ENCODE measurements at places on chromosomes 2 and 18.

DNA sequence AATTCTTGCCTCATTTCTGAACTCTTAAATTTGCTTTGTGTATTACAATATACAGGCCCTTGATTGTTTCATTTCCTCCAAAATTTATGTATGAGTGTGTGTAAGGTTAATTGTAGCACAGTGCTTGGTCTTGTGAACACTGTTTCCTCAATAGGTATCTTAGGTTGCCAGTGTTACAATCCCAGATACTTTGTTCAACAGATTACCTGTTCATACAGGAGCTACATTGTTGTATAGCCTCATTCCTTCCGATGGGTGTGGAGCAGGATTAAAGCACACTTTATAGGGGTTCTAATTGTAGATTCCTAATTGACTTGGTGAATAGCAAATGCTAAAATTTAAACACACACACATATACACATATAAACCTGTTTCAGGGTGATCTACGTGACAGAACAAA, 10.7 kb downstream of the RBBP8 start:
- no peak for DNase-seq

GRCh38 chr2:134014196-134014960, 239.5 kb upstream of the MGAT5 start:
- no peak for DNase-seq

DNA sequence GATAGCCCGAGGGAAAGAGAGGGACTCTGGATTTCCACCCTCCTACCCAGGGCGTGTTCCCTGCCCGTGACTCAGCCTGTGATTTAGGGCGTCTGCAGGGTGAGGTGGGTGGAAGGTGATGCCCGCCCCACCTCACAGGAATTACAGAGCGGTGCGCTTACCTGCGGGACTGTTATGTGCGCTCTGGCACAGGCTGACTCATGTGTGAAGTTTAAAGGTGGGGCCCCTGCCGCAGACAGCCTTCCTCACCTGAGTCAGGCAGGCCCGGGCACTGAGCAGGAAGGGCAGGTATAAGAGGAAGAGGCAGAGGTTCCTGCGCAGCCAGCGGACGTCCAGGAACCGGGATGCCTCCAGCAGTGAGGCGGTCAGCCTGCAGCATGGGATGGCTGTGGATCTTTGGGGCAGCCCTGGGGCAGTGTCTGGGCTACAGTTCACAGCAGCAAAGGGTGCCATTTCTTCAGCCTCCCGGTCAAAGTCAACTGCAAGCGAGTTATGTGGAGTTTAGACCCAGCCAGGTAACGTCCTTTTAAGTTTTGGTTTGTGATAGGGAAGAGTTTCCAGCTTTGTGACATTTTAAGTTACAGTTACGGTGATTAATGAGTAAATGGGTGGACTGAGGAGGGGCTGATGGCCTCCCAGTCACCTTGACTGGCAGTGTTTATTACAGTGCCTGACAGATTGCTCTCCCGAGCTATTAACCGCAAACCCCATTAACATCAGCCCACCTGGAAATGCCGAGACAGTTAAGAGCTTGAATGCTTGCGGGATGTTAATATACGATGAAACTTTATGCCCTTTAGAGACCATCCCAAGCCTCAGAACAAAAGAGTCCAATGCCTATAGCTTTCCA, 141.6 kb upstream of the TTC39C start:
- peak; percentile 99 for DNase-seq

- no peak for DNase-seq
These were observed 91.9 kb upstream of the FOSL2 start for GRCh38 chr2:28300485-28301341.

GRCh38 chr2:17627434-17627833, 86.9 kb downstream of the VSNL1 start:
- no peak for DNase-seq

- no peak for DNase-seq
These were observed 369.3 kb downstream of the NBAS start for GRCh38 chr2:15191789-15192188.

DNA sequence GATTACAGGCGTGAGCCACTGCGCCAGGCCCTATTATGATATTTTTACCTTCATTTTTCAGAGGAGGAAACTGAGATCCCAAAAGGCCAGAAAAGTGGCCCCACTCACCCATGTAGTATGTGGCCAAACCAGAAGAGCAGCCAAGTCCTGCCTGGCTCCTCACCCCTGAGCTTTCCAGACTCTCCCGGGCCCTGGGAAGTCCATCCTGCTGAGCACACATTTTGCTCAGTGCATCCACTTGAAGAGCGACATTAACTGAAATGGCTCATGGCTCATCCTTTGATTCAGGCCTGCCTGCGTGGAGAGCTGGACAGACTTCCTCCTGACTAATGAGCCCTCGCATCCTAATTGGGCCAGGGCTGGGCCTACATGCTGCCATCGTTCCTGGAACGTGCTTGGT, 9.5 kb upstream of the NGEF start:
- DNase-seq: no peak

DNA sequence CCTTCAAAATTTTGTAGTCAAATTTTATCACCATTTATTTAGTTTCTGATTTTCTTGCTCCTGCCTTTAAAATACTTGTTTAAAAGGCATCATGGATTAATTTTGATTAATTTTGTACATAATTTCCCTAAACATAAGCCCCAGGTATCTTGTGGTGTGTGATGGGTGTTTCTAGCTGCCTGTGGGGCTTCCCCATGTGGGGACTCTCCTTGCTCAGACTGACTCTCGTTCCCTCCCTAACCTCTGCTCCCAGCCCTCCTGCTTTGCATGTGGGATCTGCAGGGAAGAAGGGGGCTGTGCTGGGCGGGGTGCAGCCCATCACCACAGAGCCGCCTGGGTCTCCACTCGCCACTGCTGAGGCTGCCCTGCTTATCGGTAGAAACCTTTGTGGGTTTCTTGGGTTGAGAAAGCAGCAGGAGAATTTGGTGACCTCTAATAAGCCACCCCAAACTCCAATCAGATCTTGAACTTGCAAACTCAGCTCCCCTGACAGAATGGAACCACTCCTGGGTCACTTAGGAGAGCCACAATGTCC, 72.5 kb downstream of the MRPS9 start:
- DNase-seq: no peak

DNA sequence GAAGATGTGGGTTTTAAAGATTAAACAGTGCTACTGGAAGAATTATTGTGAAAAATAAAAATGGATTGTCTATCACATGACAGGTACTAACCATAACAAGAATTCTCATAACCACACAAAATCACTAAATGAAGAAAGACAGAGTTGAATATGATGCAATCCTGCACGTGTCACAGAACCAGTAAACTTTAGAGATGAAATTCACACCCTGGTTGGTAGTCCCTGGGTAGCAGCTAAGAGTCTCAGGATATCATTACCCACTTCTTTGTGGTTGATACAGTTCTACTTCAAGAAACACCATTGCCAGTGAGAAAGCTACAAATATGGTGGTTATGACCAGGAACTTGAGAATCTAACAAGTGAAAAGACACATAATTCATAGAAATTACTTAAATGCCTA, 450.2 kb downstream of the ERBB4 start:
- no peak for DNase-seq

- DNase-seq: no peak
These were observed 715 bp upstream of the CFAP36 start for GRCh38 chr2:55518841-55519165.

- DNase-seq: no peak
These were observed 18.3 kb downstream of the ZNF892 start for GRCh38 chr2:95225658-95226057.

DNA sequence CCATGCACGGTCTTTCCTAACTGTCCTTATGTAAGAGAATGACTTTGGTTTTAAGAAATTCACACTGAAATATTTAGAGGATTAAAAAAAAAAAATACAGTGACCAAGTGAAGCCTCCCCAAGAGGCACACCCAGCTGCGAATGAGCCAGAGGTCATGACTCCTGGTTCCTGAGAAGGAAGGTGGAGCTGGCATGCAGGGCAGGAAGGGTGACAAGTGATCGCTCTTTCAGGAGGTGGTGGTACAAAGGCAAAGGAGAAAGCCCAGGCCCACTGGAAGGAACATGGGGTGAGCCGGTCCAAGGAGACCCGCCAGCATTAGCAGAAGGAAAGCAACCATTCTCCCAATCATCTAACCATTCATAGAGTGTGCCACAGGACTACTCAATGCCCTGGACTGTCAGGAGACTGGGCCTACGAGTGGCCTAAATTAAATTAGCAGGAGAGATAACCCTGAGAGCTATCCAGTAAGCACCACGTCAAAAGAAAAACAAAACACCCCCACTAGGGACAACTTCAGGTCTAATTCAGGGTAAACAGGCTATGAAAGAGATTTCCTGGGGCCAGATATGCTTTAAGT, 7.8 kb downstream of the INO80C start:
- no peak for DNase-seq

DNA sequence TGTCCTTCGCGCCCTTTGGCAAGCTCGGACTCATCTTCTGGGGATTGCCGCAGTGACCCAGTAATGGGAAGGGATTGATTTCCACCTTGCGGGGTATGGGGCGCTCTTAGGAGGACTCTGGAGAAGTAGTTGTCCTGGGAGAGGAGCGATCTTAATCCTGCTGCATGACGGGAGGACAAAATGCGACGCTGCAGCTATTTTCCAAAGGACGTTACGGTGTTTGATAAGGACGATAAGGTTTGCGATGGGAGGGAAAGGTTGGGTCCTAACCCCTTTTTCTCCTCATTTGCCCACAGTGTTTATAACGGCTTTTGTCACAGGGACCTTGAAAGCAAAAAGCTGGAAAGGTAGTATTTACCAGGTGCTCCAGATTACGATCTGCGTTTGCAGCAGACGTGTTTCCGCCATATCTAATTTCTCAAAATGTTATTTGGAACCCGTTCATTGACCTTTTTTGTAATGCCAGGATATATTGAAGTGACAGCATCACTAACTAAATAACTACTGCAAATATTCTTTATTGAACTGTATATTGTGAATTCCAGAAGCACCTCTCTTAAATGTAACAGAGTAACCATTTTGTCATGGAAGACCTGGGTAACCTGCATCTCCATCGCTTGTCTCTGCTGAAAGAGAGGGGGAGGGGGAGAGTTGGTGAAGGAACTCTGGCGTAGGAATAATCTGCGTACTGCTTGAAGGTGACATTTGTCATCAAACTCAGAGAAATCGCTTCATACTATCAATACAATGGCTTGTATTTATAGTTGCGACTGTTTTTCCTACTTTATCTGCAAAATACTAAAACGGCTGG, 590 bp downstream of the MDH1 start:
- DNase-seq: peak; percentile 59

DNA sequence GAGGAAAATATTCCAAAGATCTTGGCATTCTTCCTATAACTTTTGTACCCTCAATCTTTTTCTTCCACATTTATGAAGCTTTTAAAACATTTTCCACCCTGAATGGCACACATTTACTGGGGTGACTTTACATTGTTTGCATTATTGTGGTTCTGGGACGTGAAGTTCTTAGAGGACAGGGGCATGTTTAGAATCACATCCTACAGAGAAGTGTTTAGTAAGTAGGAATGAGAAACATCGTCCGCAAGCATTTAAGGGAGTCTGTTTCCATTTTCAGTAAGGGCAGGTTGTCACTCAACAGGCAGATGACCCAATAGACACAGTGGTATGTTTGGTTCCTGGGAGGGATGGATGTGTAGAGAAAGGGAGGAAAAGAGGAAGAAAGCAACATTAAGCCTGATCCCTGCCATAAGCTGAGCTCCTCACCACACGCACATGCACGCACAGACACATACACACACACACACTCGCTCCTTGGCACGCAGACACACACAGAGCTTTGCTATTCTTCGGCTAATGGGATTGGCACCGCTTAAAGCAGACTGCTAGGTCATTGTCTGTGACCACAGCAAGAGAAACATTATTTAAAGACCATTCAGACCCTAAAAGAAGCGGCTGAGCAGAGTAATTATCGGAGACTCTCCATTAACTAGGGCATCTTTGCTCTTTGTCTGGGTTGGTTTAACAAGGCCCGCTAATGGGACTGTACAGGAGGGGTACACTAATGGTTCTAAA, 14.2 kb upstream of the PLEKHM3 start:
- no peak for DNase-seq

- no peak for DNase-seq
These were observed 324.7 kb upstream of the PIK3C3 start for GRCh38 chr18:41630232-41630886.

DNA sequence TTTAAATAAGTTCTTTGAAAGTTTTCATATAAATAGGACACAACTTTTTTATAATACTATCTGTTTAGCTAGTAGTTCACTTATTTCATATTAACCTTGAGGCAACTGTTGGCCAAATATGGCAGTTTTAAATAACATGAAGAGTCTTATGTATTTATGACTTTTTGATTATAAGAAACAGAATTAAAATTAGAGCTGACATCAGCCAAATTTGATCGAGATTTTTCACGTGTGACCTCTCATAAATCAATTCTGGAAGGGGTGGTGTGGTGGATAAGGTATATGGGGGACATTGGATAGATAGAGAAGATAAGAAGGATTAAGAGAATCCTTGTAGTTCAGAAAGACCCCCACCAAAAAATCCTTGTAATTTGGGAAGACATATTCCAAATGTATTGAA, 776.6 kb downstream of the LRRTM4 start:
- no peak for DNase-seq

DNA sequence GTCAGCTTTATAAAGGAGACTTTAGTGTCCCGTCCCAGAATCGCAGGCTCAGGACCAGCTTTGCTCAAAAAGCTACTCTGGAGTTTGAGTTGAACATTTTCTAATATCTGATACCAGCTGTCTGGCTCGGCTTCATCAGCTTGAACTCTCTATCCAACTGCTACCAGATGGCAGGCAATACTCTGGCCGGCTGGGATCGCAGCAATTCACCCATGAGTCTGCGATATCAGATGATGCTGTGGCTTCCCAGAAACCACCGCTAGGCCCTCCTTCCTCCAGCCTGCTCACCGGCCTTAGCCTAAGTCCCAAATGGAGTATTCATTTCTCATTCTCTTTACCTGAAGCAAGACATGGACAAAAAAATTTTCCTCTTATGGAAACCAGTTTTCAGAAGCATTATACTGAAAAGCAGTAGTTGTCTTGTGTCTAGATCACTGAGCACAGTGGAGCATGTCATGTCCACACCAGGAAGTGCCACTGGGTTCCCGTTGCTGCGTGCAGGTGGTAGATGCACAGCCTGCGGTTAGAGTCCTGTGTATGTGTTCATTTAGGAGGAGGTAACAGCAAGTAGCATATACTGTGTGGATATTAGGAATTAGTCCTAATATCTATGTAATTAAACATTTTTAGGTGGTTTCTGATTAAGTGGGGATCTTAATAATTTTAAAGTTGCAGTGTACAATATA, 162.0 kb upstream of the SOX11 start:
- no peak for DNase-seq

Data from SW480 (cell line).